ENCODE measurements at places on chromosomes 3 and 15.

DNA sequence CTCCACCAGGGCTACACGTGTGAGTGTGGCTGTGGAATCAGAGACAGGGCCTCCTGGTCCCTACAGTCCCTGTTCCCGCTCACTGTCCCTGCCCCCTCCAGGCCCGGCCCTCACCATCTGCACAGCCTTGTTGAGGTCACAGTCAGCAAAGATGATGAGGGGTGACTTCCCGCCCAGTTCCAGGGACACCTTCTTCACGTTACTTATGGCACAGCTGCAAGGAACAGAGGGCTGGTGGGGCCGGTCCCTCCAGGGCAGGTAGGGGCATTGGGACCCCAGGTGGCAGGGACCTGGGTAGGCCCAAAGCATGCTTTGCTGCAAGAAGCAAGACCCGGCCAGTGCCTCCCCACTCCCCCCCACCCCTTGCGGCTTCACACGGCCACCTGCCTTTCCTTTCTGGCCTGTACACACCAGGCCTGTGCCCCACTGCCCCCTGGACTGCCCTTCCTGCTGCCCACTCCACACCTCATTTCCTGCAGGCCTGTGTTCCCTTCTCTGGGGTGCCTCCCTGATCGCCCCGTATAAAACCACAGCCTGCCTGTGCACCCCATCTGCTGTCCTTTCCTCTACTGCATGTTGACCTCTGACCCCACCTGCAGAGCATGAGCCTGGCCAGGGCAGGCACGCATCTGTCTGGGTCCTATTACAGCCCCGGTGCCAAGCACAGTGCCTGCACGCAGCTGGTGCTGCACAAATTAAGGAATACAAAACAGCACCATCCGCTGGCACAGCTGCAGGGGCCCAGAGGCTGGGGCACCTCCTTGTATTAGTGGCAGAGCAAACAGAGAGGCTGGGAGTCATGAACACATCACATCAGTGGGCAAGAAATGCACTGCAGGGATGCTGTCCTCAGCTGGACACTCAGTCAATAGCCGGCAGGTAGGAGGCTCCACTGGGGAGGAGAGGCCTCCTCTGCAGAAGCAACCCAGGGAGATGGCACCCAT, 30.8 kb upstream of the SLC41A3 start:
- no peak overlapping the region for H3K27ac ChIP-seq
- H3K27me3 ChIP-seq: no peaks in the 10 kb centered on the region
- DNase-seq: no peak

GRCh38 chr3:100465892-100466777, 26.3 kb upstream of the TMEM45A start:
- no peak overlapping the region for H3K27ac ChIP-seq
- no peaks in the 10 kb centered on the region for H3K27me3 ChIP-seq
- H3K4me1 ChIP-seq: no peaks in the 10 kb centered on the region
- no peaks in the 10 kb centered on the region for H3K36me3 ChIP-seq

DNA sequence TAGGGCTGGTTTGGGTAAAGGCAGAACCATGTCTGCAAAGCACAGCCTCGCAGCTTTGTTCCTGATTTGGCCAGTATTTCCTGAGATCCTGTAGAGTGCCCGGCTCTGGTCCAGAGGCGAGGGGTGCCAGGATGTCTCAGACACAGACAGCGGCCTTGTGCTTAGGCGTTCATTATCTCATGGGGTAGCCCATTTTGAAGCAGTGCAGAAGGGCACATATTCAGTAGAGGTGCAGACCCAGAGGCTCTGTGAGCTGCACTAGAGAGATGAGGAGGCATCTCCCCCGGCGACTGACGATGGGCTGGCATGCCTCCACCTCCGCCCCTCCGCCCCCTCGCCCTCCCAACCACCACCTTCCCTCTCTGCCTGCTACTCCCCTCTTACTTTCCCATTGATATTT, 170.3 kb downstream of the CHDH start:
- no peak overlapping the region for H3K27ac ChIP-seq
- H3K36me3 ChIP-seq: no peaks in the 10 kb centered on the region
- no peaks in the 10 kb centered on the region for H3K27me3 ChIP-seq
- DNase-seq: no peak

DNA sequence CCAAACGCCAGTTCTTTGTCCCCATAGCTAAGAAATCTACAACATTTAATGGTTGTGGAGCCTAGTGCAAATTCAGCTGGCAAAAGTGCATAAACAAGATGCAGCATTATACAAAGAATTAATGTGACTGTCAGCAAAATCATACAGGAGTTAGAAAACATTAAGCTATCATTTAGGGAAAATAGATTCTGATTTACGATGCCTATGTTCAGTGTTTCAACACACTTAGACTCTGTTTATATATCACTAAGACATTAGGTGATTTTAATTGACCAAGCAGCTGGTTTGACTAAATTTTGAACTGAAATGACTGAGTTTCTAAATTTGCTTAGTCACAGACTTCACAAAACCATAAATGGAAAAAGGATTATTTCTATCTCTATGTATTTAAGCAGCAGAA, 1076.8 kb downstream of the TBL1XR1 start:
- H3K36me3 ChIP-seq: no peaks in the 10 kb centered on the region
- H3K4me3 ChIP-seq: no peak overlapping the region

- H3K36me3 ChIP-seq: no peaks in the 10 kb centered on the region
- no peaks in the 10 kb centered on the region for H3K27me3 ChIP-seq
- H3K4me3 ChIP-seq: no peak overlapping the region
- no peaks in the 10 kb centered on the region for H3K4me1 ChIP-seq
These were observed 23.1 kb downstream of the P3H2 start for GRCh38 chr3:190097617-190098016.

- H3K36me3 ChIP-seq: no peaks in the 10 kb centered on the region
- no peak overlapping the region for H3K27ac ChIP-seq
- H3K4me3 ChIP-seq: no peak overlapping the region
- no peaks in the 10 kb centered on the region for H3K4me1 ChIP-seq
These were observed 1.1 kb downstream of the ATP13A4 start for GRCh38 chr3:193553586-193553985.

- no peak overlapping the region for H3K4me3 ChIP-seq
- no peak for DNase-seq
- peaks cover 79% of the 10 kb centered on the region for H3K36me3 ChIP-seq
These were observed 7.5 kb downstream of the UNC45A start for GRCh38 chr15:90942354-90943120.

- DNase-seq: no peak
- peak overlapping the region; percentile 12 for H3K4me3 ChIP-seq
- peaks cover 49% of the 10 kb centered on the region for H3K4me1 ChIP-seq
- H3K27me3 ChIP-seq: no peaks in the 10 kb centered on the region
- peak overlapping the region; percentile 65 for H3K27ac ChIP-seq
These were observed 58.5 kb downstream of the TGFBR2 start for GRCh38 chr3:30664884-30665283.

DNA sequence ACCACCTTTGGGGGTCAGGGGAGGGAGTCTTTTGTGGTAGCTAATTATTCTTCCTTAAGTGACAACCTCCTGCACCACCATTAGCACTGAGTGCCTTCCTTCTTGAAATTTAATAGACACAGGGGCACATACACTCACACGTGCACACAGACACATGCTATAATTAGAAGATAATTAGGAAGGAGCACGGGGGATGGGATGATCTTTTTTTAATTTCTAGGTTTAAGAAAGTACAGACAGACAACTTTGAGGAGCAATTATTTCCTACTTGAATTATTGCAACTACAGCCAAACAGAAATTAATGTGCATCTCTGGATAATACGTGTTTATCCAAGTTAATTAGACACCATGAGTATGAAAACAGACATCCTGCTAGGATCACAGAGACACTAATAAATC, 44.8 kb upstream of the GUCA1C start:
- DNase-seq: no peak
- H3K36me3 ChIP-seq: no peaks in the 10 kb centered on the region
- H3K4me1 ChIP-seq: no peaks in the 10 kb centered on the region
- no peak overlapping the region for H3K27ac ChIP-seq
- no peaks in the 10 kb centered on the region for H3K27me3 ChIP-seq

DNA sequence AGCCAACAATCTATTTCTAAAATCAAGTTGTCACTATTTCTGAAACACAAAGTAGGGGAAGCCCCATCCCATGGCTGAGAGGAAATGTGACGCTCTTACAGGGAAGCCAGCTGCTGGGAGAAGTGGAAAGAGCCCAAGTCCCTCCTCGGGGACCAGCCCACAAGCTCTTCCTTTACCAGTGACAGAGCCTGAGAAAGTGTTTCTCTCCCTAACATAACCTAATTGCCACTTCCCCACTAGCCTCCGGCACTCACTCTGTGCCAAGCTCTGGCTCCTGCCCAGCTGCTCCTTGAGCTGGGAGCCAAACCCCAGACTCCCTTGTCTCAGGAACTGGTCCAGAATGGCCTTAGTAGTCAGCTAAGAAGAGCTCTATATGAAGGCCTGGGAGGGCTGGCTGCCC, 42.9 kb downstream of the TNFAIP8L3 start:
- H3K4me1 ChIP-seq: no peaks in the 10 kb centered on the region
- H3K27ac ChIP-seq: no peak overlapping the region
- no peaks in the 10 kb centered on the region for H3K27me3 ChIP-seq
- no peak overlapping the region for H3K4me3 ChIP-seq
- DNase-seq: no peak
- no peaks in the 10 kb centered on the region for H3K36me3 ChIP-seq

- DNase-seq: no peak
- H3K27ac ChIP-seq: no peak within 1 kb of the TSS
- H3K4me1 ChIP-seq: no peaks in the 10 kb centered on the region
- H3K4me3 ChIP-seq: no peak within 1 kb of the TSS
These were observed at the start of gene SOX14 for GRCh38 chr3:137764001-137764433. SOX14 (plus strand) TSS chr3:137764315; CDS start chr3:137764785, 470 bp downstream.

- H3K27me3 ChIP-seq: no peaks in the 10 kb centered on the region
- H3K36me3 ChIP-seq: no peaks in the 10 kb centered on the region
- no peak overlapping the region for H3K4me3 ChIP-seq
- H3K4me1 ChIP-seq: no peaks in the 10 kb centered on the region
These were observed 316.7 kb downstream of the FOXP1 start for GRCh38 chr3:71266875-71267274.

DNA sequence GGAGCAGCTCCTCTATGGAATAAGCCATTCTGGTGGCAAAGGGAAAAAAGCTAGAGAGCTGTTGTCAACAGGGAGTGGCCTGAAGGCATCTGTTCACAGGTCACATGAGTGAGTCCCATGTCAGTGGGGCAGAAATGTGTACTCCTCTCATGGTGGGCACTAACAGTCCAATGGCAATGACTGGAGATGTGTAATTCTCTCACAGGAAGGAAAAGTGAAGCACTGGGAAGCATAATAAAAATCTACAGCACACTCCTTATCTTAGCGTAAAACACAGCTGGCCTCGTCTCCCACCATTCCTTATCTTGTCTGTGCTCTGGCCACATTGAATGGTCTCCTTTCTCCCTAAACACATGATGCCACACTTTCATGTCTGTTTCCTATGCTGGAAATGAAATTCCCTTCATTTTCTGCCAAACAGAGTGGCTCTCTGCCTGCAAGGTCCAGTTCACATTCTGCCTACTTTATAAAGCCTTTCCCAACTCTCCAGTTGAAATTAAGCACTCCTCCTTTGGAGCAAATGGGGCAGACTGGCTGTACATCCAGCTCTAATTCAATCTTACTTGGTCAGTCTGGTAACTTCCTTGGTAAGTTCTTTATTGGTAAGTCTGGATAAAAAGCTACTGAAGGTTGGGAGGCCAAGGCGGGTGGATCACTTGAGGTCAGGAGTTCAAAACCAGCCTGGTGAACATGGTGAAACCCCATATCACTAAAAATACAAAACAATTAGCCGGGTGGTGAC, 139.8 kb downstream of the RPL22L1 start:
- H3K4me1 ChIP-seq: no peaks in the 10 kb centered on the region
- no peak overlapping the region for H3K4me3 ChIP-seq
- H3K27ac ChIP-seq: no peak overlapping the region
- no peak for DNase-seq
- no peaks in the 10 kb centered on the region for H3K36me3 ChIP-seq

DNA sequence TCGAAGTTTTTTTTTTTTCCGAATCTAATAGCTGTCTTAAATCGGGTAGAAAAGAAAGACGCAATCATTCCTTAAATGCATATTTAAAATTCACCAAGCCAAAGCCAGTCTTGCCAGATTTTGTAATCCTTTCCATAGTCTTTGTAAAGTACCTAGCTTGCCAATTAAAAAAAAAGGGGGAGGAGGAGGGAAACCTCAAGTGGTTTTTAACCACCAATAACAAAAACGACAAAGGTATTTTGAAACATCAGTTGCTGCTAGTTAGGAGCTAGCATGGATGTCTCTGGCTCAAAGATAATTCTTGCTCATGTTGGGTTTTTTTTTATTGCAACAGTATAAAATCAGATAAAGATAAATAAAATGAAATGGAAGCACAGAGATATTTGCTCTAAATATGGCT, 187.9 kb downstream of the MECOM start:
- no peak for DNase-seq
- no peak overlapping the region for H3K27ac ChIP-seq
- H3K27me3 ChIP-seq: no peaks in the 10 kb centered on the region
- no peaks in the 10 kb centered on the region for H3K4me1 ChIP-seq
- H3K36me3 ChIP-seq: no peaks in the 10 kb centered on the region

GRCh38 chr3:157318639-157319288, 117.9 kb upstream of the PTX3 start:
- H3K4me3 ChIP-seq: no peak overlapping the region
- no peak for DNase-seq
- H3K4me1 ChIP-seq: no peaks in the 10 kb centered on the region
- H3K27ac ChIP-seq: no peak overlapping the region

DNA sequence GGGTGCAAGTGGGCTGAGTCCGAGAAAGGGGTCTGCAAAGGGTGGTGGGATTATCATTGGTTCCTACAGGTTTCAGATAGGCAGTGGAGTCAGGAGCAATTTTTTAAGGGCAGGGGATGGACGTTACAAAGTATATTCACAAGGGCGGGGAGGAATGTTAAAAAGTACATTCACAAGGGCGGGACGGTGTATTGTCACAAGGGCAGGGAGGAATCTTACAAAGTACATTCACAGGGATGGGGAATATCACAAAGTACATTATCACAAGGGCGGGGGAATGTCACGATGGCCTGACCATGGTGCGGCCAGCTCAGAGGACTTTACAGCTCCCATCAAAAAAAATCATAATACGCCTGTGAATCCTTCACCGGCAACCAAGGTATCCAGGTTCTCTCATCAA, 20.6 kb upstream of the TEX55 start:
- H3K36me3 ChIP-seq: no peaks in the 10 kb centered on the region
- no peaks in the 10 kb centered on the region for H3K4me1 ChIP-seq
- DNase-seq: no peak
- no peaks in the 10 kb centered on the region for H3K27me3 ChIP-seq

DNA sequence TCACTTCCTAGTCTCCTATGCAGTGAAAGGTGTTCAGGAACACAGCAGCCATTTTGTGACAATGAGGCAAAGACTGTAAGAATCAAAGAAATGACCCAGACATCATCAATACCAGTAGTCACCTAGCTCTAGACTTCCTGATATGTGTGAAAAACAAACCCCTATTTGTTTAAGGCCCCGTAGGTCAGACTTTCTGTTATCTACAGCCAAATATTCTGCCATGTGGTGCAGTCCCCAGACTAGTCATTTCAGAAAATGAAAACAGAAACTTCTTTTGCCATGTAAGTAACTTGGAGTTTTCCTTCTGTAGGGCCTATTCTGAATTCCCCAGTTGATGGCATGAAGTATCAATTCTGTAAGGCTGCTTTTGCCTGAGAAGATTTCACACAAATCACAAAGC, 181.7 kb upstream of the SNTN start:
- no peaks in the 10 kb centered on the region for H3K4me1 ChIP-seq
- no peak overlapping the region for H3K4me3 ChIP-seq
- no peak for DNase-seq
- no peaks in the 10 kb centered on the region for H3K36me3 ChIP-seq

GRCh38 chr3:42061713-42062380, 29.3 kb upstream of the TRAK1 start:
- H3K4me1 ChIP-seq: no peaks in the 10 kb centered on the region
- no peak overlapping the region for H3K4me3 ChIP-seq
- DNase-seq: no peak

All from effector memory CD4-positive, alpha-beta T cell (primary cell).